ENCODE measurements at places on chromosomes 13 and 19. TPM values are rescaled to one million over a fixed set of nuclear protein-coding genes. Genes with fewer than 3 reads are reported as not detected.

EPS8L1 gene
- 50.1 TPM for total RNA-seq

DNA sequence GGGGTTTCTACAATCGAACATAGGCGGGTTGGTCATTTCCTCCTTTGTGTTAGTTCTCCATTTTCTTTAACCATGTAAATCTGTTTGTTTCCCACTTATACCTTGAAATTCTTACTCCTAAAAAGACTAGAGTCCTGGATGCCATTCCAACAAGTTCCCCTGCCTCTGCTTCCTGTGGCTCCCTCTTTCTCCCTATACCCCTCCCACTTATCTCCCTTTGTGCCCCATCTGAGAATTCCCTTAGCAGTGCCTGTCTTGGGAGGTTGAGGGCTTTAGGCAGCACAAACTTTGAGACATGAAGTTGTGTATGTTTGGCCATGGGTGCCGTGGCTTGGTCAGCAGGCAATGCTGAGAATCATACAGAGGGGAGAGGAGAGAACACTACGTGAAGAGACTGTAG is 176.4 kb downstream of the RGCC start:
- DNase-seq = no peak

DNA sequence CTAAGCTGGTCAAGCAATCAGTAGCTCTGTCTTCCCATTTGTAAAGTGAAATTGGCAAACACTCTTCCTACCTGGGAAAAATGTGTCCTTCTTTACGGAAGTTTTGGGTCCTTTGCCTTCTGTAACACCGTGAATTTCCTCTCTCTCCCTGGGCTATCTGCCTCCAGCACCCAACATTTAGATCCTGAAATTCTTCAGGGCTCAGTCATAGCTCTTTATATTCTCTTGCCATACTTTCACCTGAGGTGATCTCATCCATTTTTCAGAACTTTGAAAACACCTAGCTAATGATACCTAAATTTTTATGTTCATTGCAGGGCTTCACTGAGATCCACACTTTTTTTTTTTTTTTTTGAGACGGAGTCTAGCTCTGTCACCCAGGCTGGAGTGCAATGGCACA is 1042.2 kb downstream of the DIAPH3 start:
- no peak for DNase-seq

DNA sequence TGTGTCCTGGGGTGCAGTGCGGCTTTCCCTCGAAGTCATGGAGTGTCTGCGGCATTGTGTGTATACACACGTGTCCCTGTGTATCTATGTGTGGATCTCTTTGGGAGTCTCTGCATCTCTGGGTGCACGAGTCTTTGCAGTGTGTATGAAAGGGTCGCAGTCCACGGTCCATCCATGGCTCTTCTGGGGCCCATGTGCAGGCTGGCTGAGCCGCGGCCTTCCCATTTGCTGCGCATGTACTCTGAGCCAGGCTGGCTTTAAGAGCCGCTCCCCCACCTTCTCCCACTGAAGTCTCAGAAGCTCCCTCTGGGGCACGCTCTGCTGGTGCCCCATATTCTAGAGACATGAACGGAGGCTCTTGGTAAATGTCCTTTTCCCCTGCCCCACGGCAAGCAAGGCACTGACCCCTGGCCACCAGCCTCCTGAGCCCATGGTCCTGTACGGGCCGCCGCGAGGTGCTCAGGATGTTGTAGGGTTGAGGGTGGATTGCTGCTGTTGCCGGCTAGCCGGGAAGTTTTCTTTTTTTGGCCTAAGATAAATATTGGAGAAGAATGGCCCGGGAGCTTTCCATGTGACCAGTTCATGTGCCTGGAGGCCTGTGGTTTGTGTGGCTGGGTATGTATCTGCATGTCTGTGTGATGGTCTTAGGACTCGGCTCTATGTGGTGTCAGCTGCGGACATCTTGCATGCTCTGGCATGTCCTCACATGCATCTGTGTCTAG is 31.9 kb downstream of the PAK4 start:
- no peak for DNase-seq
